Left ventricle myocardium superior (tissue), 1 donor: ENCODE measurements at places on chromosomes 6 and 20. TPM values are rescaled to one million over a fixed set of nuclear protein-coding genes. Genes with fewer than 3 reads are reported as not detected.
A peak's percentile ranks its signal among the peaks of the same experiment; 100 is the strongest.

- no peak for DNase-seq
Measured at GRCh38 chr6:118968416-118968815, 33.5 kb upstream of the MCM9 start.

GRCh38 chr6:138498629-138499302 is 528 bp downstream of the NHSL1 start:
- no peak for DNase-seq

The CRISP2 gene
- total RNA-seq = not detected

- no peak for DNase-seq
Measured at GRCh38 chr6:33652002-33652401, 30.9 kb downstream of the ITPR3 start.

The TRIM15 gene
- total RNA-seq = not detected

DNA sequence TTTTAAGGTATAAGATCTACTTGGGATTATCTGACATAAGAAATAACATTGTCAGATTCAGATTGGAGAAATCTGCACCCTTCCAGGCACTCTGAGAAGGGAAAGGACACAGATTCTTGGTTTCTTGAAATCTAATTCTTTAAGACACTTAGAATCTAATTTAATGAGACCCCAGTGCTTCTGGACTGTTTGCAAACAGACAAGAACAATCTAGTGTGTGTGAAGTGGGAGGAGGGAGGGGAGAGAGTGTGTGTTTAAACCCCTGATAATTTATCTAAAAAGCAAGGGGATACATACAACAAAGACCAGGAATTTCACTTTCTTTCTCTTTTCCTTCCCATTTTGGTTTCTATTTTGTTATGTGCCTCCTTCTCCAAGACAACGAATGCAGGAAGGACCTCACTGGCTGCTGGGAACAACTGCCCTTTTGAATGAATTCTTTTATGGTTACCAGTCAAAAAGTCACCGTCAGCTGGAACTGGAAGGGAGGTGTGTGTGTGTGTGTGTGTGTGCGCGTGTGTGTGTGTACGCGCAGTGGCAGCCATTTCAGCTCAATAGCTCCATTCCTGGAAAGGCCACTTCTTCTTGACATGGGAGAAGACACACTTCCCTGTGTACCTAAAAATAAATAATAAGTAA is 129.4 kb downstream of the BCAS1 start:
- peak; percentile 54 for DNase-seq

The TAAR9 gene
- total RNA-seq = not detected

GRCh38 chr20:3239026-3239866 is at the start of gene SLC4A11:
TSS of gene SLC4A11 (minus strand) at chr20:3239190. CDS start at chr20:3239137, 53 bp downstream.
- peak; percentile 81 for DNase-seq

The TMEM14C gene
- total RNA-seq = 128 TPM

DNA sequence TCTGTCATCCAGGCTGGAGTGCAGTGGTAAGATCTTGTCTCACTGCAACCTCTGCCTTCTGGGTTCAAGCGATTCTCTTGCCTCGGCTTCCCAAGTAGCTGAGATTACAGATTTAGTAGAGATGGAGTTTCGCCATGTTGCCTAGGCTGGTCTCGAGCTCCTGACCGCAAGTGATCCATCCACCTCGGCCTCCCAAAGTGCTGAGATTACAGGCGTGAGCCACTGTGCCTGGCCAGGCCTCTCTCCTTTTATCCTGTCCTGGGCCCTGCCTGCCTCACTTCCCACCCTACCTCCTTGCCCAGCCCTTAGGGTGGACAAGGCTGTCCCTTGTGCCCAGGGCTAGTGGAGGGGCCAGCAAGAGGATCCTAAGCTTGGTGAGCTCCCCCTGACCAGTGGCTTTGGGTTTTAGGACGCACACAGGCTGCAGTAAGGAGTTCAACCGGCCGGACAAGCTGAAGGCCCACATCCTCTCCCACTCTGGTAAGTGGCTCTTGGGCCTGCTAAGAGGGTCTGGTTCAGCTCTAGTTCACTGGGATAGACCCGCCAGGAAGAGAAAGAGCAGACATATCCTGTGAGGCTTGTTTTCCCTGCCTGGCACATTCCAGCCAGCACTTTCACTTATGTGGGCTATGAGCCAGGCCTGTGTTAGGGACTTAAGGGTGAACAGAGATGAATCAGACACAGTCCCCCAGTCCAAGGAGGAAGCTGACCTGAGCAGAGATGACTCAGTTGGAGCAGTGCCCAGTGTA is 21.9 kb upstream of the CHMP4B start:
- no peak for DNase-seq

- no peak for DNase-seq
Measured at GRCh38 chr20:51258582-51259165, 235.8 kb upstream of the KCNG1 start.

DNA sequence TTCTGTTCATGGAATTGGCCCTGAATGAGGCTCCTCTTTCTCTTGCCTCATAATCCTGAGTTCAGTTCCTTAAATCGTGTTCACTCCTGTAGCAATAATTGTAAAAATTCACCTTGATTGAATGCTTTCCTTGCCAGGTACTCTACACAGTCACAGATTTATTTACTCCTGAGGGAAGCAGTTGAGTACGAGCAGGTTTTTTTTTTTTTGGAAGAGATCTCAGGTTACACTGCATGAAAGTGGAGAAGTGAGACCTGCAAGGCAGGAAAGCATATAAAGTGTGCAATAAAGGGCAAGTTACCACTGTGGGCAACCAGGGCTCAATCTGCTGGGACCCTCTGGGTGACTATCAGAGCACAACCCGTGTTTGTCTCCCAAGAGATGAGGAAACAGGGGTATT is 93.0 kb upstream of the DOK5 start:
- no peak for DNase-seq
